CD4-positive, alpha-beta T cell (primary cell): ENCODE measurements at places on chromosomes 5 and 9. TPM values are rescaled to one million over a fixed set of nuclear protein-coding genes. Genes with fewer than 3 reads are reported as not detected.

Gene ADRB2
- 1.6 TPM for total RNA-seq

Gene FOXD4L5
- total RNA-seq = not detected

Gene PKD2L2
- not detected for total RNA-seq

Gene POU4F3
- 0.22 TPM for total RNA-seq

Gene PCDHGC5
- total RNA-seq = not detected

Gene TSSK1B
- not detected for total RNA-seq

Gene PCDHA9
- total RNA-seq = not detected

Gene SLC1A3
- total RNA-seq = not detected

Gene AK1
- total RNA-seq = 52.6 TPM

Gene PCDHGA6
- 0.11 TPM for total RNA-seq

Gene CSF2
- total RNA-seq = not detected

Gene ENTREP1
- 0.08 TPM for total RNA-seq

Gene C5orf63
- total RNA-seq = 5.7 TPM

Gene CARD6
- 0.53 TPM for total RNA-seq

Gene PCDHA7
- not detected for total RNA-seq

Gene CARTPT
- total RNA-seq = not detected

Gene WDR38
- not detected for total RNA-seq

Gene GDNF
- not detected for total RNA-seq

Gene CEMIP2
- total RNA-seq = 301 TPM

Gene CETN3
- total RNA-seq = 4.9 TPM

Gene KLF4
- total RNA-seq = 13.2 TPM

Gene TOR1A
- 12.6 TPM for total RNA-seq

Gene FGFR4
- 2.8 TPM for total RNA-seq

Gene BTNL3
- total RNA-seq = not detected

Gene HSPB3
- total RNA-seq = not detected

Gene ADCY2
- total RNA-seq = not detected

Gene ELAVL2
- total RNA-seq = not detected

Gene DRD1
- not detected for total RNA-seq
